ENCODE measurements at places on chromosomes 6 and 20. TPM values are rescaled to one million over a fixed set of nuclear protein-coding genes. Genes with fewer than 3 reads are reported as not detected.

MLN gene
- total RNA-seq: not detected

PRRT1 gene
- total RNA-seq: 1.2 TPM

- peak; percentile 11 for DNase-seq
- peaks cover 18% of the 10 kb centered on the region for H3K4me1 ChIP-seq
- no peak within 1 kb of the TSS for H3K27ac ChIP-seq
- peak within 1 kb of the TSS; percentile 81 for H3K4me3 ChIP-seq
- peaks cover 73% of the 10 kb centered on the region for H3K27me3 ChIP-seq
Measured at GRCh38 chr6:151807513-151808370, at the start of gene ESR1. ESR1 (plus strand) TSS chr6:151807682; CDS start chr6:151807913, 231 bp downstream.

- H3K27ac ChIP-seq: peak overlapping the region; percentile 2
- no peaks in the 10 kb centered on the region for H3K27me3 ChIP-seq
- peak overlapping the region; percentile 8 for H3K4me3 ChIP-seq
- H3K36me3 ChIP-seq: peaks cover 5% of the 10 kb centered on the region
- H3K4me1 ChIP-seq: peaks cover 51% of the 10 kb centered on the region
Measured at GRCh38 chr20:56427797-56428196, 15.7 kb downstream of the CASS4 start.

All from activated T-cell treated with anti-CD3 and anti-CD28 coated beads, Interleukin-2, amount 50 U/mL, for 72 hours (primary cell).